ENCODE measurements at places on chromosomes 16 and 17. TPM values are rescaled to one million over a fixed set of nuclear protein-coding genes. Genes with fewer than 3 reads are reported as not detected.

WNK4 gene
- 0.47 TPM for total RNA-seq

KRT33A gene
- total RNA-seq, result not detected

MYH13 gene
- total RNA-seq, result not detected

DNA sequence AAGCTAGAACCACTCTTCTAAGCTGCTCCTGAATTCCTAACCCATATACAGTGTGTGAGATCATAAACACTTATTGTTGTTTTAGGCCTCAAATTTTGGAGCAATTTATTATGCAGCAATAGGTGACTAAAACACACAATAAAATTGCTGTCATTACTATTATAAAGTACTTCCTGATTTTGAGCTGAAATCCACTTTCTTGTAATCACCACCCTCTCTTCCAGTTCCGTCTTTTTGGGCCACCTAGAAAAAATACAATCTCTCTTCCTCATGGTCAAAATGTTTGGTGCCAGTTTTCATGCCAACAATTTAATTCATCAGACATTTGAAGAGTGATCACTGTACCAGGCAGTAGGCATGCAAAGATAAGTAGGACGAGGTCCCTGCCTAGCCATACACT lies 43.3 kb upstream of the NF1 start:
- H3K4me3 ChIP-seq, result no peak overlapping the region
- no peaks in the 10 kb centered on the region for H3K36me3 ChIP-seq
- no peaks in the 10 kb centered on the region for H3K27me3 ChIP-seq
- no peak overlapping the region for H3K27ac ChIP-seq

- H3K27me3 ChIP-seq, result peaks cover 17% of the 10 kb centered on the region
- no peak overlapping the region for H3K4me3 ChIP-seq
- no peak overlapping the region for H3K27ac ChIP-seq
- no peaks in the 10 kb centered on the region for H3K36me3 ChIP-seq
- H3K4me1 ChIP-seq, result no peaks in the 10 kb centered on the region
- DNase-seq, result no peak
Measured at GRCh38 chr17:5976251-5976650, 93.9 kb upstream of the WSCD1 start.

GRCh38 chr16:20937736-20938135 lies 37.2 kb downstream of the LYRM1 start:
- no peaks in the 10 kb centered on the region for H3K36me3 ChIP-seq
- H3K4me1 ChIP-seq, result no peaks in the 10 kb centered on the region
- no peak overlapping the region for H3K4me3 ChIP-seq
- H3K27ac ChIP-seq, result no peak overlapping the region
- DNase-seq, result no peak

GRCh38 chr17:51846566-51846965 lies 311.9 kb downstream of the CA10 start:
- H3K4me1 ChIP-seq, result no peaks in the 10 kb centered on the region
- peaks cover 4% of the 10 kb centered on the region for H3K27me3 ChIP-seq
- H3K36me3 ChIP-seq, result no peaks in the 10 kb centered on the region
- no peak for DNase-seq

DNA sequence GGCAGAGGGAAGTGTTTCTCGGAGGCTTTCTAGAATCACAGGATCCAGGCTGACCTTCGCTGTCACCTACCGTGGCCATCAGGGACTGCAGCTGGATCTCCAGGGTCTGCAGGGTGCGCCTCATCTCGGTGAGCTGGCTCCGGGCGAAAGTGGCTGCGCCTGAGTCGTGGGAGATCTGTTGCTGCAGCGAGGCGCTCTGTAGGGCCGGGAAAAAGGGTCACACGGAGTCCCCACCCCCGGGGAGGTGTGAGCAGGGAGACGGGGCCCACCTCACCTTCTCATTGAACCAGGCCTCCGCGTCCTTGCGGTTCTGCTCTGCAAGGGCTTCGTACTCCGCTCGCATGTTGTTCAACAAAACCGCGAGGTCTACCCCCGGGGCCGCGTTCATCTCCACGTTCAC lies 2.9 kb downstream of the KRT28 start:
- no peaks in the 10 kb centered on the region for H3K4me1 ChIP-seq
- no peak overlapping the region for H3K4me3 ChIP-seq
- H3K36me3 ChIP-seq, result no peaks in the 10 kb centered on the region
